ENCODE measurements at places on chromosomes 4 and X.

DNA sequence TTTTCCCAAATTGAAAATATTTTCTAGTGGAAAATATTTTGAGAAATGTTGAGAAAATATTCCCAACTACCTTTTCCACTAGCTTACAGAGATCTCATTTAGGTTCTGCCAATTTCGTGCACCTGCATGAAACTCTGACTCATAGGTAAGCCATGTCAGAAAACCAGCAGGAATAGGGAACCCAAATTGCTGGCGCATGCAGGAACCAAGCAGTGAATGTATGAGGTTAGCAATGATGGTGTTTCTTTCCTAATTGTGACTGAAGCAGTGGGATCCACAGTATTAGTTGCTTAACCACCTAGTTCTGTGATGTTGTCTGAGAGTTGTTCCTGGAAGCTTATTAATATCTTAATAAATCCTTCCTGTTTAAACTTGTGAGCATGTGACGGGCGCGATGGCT, 381.0 kb upstream of the TRAM1L1 start:
- DNase-seq: no peak

DNA sequence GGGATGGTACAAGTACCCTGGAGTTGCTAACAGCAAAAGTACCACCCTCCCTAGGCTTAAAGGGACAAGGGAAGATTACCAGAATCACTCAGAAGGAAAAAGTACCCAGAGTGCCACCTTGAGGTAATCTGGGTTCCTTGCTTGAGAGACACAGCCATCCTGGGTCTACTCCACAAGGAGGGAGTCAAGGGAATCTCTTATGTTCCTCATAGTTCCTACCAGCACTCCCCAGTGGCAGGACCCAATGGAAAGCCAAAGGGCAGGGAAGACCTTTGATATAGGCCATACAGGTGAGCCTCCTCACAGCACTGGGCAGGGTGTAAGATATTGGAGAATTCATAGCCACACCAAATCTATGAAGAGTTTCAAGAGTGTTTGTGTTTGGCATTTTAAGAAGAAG, 5.7 kb downstream of the IL2 start:
- no peak for DNase-seq

GRCh38 chrX:112470551-112470950, 209.2 kb downstream of the LHFPL1 start:
- DNase-seq: no peak

GRCh38 chr4:182969651-182970279, 52.6 kb upstream of the DCTD start:
- DNase-seq: no peak

DNA sequence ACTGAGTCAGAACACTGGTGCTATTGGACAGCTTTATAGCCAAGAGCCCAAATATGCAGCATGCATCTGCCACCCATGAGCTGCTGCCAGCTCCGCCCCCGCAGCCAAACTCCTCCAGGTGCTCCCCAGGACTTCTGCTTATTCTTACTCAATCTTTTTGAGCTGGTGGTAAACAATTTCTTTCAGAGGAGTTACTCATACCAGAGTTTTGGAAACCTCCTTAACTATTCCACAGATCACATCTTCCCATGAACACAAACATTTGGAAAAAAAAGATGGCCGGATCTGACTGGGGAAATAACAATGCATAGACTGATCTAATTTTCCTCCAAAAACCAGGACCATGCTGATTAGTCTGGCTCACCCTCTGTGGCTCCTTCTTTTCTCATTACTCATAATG, 399.9 kb downstream of the GPM6A start:
- no peak for DNase-seq

GRCh38 chrX:80485543-80485942, 65.3 kb downstream of the TENT5D start:
- DNase-seq: no peak

GRCh38 chr4:120801137-120801758, 121.3 kb downstream of the PRDM5 start:
- no peak for DNase-seq

DNA sequence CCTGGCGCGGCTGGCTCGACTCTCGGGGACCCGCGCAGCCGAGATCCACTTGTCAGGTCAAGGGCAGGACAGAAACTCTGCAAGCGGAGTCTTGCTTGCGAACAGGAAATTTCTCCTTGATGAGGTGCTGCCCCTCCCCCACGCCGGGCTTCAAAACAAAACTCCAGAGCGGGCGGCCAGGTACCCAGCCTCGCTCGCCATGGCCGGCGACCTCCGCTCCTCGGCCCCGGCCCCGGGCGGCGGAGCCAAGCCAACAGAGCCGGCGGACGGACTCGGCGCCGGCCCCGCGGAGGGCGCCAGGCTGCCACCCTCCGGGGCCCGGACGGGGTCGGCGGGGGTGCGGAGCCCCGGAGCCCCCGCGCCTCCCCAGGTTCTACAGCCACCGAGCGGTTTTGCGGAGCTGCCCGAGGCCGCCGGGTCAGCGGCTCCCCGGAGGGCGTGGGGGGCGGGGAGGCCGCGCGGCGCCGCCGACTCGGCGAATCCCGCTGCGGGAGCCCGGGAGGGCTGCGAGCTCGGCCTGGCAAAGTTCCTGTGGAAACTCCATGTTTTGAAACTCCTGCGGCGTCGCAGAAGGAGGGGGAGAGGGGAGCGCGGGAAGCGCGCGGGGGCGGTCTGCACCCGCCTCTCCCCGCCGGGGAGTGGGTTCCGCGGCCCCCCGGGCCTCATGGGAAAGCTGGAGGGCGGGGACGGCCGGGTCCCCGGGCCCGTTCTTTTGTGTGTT, 11.7 kb upstream of the BCOR start:
- DNase-seq: no peak

DNA sequence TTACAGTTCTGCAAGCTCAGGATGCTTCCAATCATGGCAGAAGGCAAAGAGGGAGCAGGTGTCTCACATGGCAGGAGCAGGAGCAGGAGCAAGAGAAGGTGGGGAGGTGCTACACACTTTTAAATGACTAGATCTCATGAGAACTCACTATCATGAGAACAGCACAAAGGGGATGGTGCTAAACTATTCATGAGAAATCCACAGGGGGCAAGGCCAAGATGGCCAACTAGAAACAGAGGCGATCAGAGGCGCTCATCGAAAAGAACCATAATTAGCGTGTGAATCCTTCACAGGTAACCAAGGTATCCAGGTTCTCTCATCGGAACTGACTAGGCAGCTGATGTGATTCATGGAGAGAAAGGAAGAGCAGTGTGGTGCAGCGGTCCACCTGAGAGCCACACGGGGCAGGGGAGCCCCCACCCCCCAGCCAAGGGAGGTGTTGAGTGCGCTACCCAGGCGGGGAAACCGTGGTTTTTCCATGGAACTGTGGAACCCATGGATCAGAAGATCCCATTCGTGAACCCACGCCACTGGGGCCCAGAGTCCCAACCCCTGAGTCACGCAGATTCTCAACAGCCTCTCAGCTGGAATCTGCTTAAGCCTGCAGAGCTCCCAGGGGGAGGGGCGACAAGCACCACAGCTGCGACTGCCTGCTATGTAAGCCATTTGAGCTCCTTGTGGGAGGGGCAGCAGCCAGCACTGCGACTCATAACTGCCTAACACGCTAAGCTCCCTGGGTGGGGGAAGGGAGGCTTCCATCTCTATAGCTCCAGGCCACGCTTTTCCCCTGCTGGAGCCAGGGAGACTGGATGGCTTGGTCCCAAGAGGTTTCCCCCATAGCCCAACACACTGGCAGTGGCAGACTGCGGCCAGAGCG, 46.7 kb downstream of the FGF16 start:
- no peak for DNase-seq

DNA sequence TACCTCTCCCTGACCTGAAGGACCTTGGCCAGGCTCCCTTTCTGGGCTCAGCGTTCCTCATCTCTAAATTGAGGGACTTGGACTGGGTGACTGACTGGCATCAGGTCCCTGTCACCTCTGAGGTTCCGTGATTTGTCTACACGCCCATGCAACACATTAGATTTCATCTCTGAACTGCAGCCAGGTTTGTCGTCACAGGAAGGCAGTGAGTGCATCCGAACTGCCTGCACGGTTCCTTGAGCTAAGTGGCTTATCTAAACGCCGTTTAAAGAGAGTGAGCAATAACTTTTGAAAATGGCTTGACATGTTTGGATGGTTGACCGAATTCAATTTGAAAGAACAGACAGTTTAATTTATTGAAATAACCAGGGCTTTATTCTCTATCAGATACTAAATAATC, 70.1 kb downstream of the PCYT1B start:
- DNase-seq: no peak

DNA sequence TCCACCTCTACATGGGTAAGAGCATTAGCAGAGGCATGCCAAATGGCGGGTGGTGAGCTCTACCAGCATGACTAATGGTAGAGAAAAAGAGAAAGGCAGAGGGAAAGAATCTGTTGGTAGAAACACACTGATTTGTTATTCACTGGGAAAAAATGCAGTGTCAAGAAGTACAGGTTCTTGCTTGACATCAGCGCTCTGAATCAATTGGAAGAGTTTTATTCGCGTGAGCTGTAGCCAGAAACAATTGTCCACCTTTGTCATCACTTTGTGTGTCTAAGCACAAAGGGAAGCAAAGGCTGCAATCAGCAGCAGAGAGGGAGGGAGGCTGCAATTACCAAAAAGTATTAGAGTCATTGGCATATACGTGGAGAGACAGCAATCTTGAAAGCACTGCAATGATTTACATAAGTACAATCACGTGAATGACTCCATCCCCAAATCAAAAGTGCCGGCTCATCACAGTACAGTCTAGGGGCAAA, 67.7 kb upstream of the HS3ST1 start:
- DNase-seq: no peak

DNA sequence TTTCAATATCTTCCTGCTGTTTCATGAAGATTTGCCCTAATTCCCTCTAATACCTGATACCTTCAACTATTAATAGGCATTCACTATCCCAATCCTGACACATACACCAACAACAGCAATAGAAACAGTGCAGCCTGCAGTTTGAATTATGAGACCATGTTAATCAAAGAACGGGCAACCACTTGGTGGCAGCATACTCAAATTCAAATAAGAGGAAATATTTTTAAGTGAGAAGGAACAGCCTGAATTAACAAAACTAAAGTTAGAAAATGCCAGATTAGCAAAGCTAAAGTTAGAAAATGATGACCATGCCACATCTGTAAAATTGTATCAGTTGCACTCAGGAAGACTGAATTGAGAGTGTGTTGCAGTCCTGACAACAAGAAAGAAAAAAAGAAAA, 204.9 kb downstream of the SMARCA1 start:
- no peak for DNase-seq

DNA sequence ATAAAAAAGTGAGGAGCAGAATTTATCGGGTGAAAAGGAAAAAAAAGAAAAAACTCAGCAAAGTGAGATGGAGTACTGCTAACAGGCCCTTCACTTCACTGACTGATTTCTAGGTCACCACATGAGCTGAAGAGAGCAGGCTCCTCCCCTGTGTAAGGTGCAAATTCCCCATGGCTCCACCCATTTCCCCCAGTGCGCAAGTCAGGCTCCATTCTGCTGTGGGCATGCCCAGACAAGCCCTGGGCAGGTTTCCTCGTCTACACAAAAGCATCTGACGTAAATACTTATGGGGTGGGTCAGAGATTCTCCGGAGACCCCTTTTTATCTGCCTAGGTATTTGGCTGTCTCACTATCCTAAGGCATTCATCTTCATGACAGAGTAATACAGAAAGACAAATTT, 157.9 kb downstream of the MAGEB5 start:
- DNase-seq: no peak

- no peak for DNase-seq
Observed at GRCh38 chr4:112951362-112952312, 97.8 kb upstream of the ANK2 start.

- DNase-seq: no peak
Observed at GRCh38 chr4:76867377-76867776, 30.6 kb downstream of the SOWAHB start.

Measured in stimulated activated CD8-positive, alpha-beta memory T cell treated with anti-CD3 and anti-CD28 coated beads, Interleukin-15, amount 100 ng/mL, for 4 hours (primary cell).